Cardiac septum (tissue), 1 donor: ENCODE measurements at places on chromosomes 11 and 22. TPM values are rescaled to one million over a fixed set of nuclear protein-coding genes. Genes with fewer than 3 reads are reported as not detected.

BLID gene
- total RNA-seq: 0.57 TPM

SPDYC gene
- not detected for total RNA-seq

ANO5 gene
- total RNA-seq: 58.4 TPM

MUC5AC gene
- total RNA-seq: not detected

APOL5 gene
- total RNA-seq: not detected

OR4C12 gene
- total RNA-seq: not detected

RBFOX2 gene
- 102 TPM for total RNA-seq

FAM180B gene
- not detected for total RNA-seq

TRIM68 gene
- total RNA-seq: 7.8 TPM

LRRC10B gene
- total RNA-seq: 0.65 TPM

IL17REL gene
- total RNA-seq: not detected

MMP27 gene
- not detected for total RNA-seq

IL18BP gene
- 6.2 TPM for total RNA-seq

RRAS2 gene
- 142 TPM for total RNA-seq

RIC3 gene
- 14.3 TPM for total RNA-seq

TRPT1 gene
- total RNA-seq: 49.7 TPM

GRCh38 chr11:115047631-115048030, 369.3 kb downstream of the NXPE2 start:
- DNase-seq: no peak

- no peak for DNase-seq
Measured at GRCh38 chr11:128195057-128195751, 392.2 kb downstream of the ETS1 start.

- no peak for DNase-seq
Measured at GRCh38 chr22:45731041-45731797, 59.6 kb downstream of the ATXN10 start.

DNA sequence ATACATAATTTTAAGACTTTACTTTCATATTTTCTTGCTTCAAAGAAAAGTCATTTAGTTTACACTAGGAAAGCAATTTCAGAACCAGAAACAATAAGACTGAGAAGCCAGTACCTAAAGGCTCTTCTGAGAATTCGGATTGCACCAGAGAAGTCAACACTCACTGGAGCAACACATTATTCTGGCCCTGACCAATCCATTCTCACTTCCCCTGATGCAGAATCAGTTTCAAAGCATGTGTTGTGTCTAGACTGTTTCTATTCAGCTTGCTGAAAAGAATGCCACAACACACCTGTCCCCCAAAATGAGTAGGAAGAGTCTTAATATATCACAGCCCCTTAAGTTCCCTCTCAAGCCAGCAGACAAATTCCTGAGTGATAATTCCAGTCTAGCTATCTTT, 1074.3 kb upstream of the TENM4 start:
- no peak for DNase-seq

- no peak for DNase-seq
Measured at GRCh38 chr11:3021125-3021524, 29.0 kb upstream of the NAP1L4 start.

- no peak for DNase-seq
Measured at GRCh38 chr11:42647993-42648392, 663.8 kb upstream of the API5 start.

- DNase-seq: no peak
Measured at GRCh38 chr22:35731321-35731720, 13.6 kb downstream of the APOL5 start.

- no peak for DNase-seq
Measured at GRCh38 chr11:39385911-39386310, 2073.5 kb downstream of the LRRC4C start.

DNA sequence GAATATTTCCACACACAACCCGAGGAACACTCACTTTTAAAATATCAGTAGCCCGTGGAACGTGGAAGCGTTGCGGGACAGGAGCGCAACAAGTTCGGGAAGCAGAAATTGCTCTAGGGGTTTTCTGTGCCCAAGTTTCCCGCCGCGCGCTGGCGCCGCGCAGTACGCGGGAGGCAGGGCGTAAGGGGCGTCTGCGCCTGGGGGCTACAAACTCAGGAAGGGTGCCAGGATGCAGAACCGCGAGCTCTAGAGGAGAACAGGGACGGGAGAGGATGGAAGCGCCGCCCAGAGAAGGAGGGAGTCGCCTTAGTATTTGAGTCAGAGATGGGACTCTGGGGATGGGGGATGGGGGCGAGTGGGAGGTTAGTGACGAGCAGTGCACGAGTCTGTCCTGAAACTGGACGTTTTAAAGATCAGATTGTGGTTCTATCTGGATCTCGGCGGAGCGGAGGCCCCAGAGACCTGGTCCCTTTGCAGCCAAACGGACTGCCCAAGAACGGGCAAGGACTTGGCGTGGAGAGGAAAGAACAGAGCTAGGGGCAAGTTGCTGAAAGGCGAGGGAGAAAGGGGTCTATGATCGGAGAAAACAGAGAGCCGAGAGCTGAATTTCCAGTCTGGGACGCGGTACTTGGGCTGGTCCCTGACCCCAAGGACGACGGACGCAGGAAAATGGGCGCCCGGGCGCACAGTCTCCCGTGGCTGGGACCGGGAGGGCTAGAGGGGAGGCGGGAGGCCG, 4.7 kb downstream of the BSX start:
- no peak for DNase-seq

DNA sequence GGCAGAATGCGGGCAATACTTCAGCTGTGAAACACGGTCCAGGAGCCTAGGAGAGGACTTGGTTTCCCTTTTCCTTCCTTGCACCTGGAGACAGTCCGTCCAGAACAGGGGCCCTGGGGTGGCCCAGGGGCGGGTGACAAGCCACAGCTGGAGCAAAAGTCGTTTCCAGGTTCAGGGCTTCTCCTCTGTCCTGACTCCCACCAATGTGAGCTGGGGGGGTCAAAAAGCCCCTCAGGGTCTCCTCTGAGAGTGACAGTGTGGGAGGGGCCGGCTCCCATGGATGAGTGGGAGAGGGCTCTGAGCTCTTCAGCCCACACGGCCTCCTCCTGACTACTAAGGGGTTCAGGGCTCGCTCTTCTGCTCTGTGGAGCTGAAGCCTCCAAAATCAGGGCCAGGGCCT, 20.1 kb upstream of the ARFGAP3 start:
- DNase-seq: no peak

- no peak for DNase-seq
Measured at GRCh38 chr11:128515826-128516778, 71.3 kb downstream of the ETS1 start.

DNA sequence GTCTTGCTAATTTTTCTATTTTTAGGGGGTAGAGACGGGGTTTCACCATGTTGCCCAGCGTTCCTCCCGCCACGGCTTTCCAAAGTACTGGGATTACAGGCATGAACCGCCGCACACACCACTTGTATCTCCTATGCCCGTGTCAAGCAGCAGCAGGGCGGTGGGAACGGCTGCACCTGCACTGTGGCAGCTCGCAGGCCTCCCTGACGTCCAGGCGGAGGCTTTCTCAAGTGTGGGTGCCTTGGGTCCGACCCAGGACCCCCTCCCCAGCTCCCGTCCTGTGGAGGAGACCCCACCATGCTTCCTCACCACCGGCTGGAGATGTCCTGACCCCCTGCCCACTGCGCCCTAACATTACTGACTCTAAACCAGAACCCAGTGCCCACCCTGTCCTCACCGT, 25.7 kb downstream of the TSPAN4 start:
- DNase-seq: no peak

DNA sequence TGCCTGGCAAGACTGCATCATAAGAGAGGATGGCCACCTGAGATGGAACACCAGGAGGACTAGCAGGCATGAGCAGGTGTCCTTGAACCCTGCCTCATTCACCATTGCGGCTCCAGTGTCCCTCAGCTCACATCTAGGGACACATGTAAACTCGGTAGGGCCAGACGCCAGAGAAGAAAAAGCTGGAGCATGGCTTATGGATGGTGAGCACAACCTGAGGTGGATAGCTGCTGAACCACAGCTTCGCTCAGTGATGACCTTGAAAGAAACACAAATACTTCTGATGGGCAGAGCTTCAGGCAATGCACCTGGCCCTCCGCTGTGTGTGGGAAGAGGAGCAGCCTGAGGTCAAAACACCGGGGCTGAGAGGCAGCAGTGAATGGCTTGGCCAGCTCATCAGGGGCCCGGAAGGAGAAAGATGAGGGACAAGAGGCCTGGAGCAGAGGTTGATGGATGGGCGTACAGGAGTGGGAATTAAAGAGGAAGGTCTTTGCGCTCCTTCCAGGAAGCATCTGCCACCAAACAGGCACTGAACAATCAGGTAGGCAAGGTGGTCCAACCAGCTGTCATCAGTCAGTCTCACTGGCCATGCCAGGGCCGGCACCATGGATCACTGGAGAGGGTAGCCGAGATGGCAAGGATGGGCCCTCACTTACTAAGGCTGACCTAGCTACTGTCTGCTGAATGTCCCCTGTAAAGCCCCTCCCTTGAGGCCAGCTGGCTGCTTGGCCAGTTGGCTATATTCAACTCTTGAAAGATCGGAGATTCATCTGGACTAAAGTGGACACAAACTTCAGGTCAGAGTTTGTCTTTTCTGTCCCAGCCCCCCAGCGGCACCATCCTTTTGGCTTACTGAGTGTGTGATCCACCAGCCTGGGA, 89.7 kb downstream of the MYEOV start:
- DNase-seq: peak; percentile 67

DNA sequence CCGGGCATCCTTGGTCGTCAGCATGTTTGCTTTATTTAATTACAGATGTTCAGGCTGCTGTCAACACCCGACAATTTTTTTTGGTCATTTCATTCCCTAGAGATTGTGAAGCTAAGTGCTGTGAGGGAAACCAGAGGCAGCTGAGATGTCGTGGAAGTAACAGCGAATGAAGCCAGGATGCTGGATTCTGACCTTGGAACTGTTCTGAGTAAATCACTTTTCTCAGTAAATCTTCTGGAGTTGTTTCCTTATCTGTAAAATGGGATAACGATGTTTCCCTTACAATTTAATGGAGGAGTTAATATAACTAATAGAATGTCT, 390 bp upstream of the CKAP5 start:
- no peak for DNase-seq

DNA sequence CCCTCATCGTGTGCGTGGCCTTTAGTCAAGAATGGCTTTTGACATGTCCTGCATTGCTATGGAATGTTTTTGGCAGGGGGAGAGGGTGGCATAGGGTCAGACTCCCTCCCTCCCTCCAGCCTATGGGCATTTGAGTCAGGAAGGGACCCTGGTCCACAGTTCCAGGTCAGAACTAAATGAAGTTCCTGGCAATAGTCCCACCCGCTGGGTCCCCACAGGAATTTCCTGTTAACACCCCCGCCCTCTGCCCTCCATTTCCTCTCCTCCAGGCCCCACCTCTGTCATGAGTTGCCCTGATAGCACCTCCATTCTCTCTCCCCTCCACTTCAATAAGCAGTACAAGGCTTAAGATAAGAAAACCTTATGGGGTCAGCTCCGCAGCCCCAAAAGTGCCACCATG, 40.8 kb upstream of the LMO2 start:
- DNase-seq: no peak

- DNase-seq: no peak
Measured at GRCh38 chr11:70068345-70068744, 9.8 kb upstream of the ANO1 start.

DNA sequence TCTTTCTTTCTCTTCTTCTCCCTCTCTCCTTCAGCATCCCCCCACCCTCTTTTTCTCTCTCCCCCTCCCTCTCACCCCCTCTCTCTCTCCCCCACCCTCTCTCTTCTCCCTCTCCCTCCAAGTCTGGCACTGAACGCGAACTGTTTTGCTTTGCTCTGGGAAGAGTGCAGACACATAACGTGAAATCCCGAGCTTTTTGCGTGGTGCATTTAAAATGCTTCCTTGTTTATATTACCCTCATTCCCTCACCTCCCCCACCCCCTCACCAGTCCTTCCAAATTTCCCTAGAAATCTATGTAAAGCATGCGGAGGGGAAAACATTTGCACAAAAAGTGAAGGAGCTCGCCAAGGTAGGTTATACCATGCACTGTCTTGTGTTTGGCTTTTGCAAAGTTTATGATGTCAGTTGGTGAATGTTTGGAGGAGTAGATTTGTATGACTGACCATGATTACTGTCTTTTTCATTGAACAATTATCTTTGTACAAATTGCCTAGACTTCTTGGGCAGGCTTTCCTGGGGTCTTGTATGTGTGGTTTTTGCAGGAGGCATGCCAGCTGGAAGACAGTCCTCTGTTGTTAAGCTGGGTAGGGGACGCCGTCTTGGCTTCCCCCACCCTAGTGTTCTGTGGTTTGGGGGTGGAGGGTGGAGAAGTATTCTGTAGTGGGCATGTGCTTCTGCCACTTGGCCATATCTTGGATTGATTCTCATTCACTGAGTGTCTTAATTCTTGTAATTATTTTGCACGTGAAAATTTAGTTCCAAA, 123.7 kb upstream of the HSD17B12 start:
- no peak for DNase-seq

DNA sequence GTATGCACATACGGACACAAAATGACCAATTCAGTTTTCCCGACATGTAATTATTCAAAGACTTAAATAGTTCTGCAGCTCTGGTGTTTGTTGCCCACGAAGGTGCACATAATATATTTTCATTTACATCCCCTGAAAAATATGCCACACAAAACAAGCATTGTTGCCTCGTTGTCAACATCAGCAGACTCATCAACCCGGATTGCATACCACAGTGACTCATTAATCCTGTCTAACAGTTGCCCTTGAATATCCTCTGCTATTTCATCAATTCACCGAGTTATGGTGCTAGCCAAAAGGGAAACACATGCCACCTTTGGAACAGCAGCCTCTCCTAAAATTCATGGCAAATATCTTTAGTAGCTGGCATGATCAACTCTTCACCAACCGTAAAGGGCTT, 582.2 kb downstream of the LRRC4C start:
- DNase-seq: no peak

DNA sequence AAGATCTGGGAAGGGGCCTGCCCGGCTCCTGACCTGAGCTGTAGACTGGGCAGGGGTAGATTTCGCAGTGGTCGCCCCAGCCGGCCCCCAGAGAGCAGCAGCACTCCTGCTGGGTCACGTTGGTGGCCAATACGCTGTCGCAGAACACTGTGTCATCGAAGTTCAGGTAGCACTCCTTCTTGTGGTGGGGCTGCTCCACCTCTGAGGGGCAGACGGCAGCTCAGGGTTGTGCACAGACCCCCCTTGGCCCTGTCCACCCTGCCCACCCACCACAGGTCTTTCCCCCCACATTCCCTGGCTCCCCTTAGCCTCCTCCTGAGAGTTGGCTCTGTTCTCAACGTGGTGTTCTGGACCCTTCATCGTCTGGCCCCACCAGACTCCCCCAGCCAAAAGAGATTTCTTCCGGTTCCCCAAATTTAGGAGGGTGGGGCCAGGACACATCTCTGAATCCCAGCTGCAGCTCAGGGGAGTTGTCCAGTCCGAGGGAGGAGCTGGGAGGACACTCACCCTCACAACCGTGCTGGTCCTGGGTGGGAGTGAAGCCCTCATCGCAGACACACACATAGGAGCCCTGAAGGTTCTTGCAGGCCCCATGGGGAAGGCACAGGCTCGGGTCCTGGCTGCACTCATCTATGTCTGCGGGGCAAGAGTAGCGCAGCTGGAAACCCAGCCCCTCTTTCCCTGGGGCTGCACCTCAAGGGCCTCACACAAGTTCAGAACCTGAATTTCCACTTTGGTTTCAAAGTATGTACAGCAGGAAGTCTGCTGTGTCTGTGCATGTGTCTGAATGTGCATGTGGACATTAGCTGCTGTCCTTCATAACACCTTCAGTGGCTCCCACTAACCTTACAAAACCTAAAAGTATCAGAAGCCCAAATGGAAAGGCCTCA, 16.5 kb downstream of the SCYL1 start:
- DNase-seq: no peak

GRCh38 chr11:3920148-3920852, 64.8 kb downstream of the STIM1 start:
- DNase-seq: no peak

- no peak for DNase-seq
Measured at GRCh38 chr11:72908032-72908676, 93.9 kb downstream of the ATG16L2 start.

GRCh38 chr11:79441461-79441875, 638 bp upstream of the TENM4 start:
- DNase-seq: no peak
